ENCODE measurements at places on chromosomes 1 and 21.

DNA sequence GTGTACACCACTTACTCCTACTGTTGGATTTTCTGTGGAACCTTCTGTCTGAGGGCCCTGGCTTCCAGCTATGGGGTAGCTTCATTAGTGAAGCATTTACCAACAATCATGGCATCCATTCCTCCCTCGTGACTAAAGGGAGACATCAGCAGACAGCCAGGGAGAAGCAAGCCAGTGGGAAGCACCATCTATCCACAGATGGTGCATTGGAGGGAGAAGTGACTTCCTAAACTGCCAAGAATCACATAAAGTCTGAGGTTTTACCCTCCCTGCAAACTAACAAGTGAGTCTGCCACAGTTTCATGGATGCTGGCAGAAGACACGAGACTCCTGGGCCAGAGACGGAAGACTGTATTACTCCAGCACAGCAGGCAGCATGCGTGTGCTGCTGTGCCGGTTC lies 31.4 kb downstream of the UMODL1 start:
- no peak for DNase-seq

DNA sequence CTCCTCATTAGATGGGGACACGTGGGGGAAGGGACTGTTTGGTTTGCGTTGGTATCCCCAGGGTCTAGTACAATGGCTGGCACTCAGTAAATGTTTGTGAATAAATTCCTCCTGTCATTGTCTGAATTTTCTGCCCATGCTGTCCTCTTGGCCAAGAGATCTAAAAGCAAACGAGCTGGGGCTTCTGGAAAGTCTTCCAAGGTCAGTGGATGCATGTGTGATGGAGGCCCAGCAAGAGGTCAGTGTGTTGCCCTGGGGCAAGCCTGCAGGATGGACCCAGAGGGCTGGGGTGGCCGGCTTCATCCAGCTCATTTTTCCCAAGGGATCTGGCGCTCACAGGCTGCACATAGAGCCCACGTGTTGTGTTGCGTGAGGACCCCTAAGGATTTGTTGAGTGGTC lies 30.0 kb upstream of the JUN start:
- no peak for DNase-seq

- DNase-seq = no peak
Measured at GRCh38 chr21:26093122-26093521, 77.4 kb downstream of the APP start.

DNA sequence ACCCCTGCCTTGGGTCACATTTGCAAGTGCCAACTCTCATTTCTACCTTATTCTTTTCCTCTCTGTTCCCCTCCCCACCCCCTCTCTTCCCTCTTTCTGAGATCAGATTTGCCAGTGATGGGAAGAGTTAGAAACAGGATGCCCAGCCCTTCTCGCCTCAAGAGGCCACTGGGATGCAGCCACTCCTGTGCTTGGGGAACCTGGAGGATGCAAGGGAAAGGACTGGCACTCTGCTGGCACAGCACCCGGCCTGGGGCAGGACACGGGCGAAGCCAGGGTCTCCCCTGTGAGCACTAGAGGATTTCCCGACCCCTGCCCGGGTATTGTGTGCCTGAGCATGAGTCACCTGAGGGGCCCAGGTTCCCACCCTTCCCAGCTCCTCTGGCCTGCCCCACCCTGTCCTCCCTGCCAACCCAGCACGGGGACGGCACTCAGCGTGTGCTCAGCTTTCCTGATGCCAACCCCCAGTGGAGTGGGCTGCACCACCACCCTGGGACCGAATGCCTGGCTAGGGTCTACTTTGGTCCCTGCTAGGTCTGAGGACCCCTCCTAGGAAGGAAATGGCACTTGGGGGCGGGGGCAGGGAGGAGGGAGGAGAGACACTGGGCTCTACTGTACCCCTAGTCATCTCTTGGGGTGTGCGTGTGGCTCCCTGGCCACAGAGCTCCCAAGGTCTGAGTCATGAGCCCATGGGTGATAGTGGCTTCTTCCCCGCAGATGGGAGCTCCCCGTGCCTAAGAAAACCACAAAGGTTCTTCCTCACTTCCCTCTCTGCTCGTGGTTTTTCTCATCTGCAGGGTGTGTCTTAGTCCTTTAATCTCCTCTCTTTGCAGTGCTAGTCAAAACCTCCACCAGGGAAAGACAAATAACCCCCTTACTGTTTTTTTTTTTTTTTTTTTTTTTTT lies 12.4 kb downstream of the LMNA start:
- peak; percentile 13 for DNase-seq

GRCh38 chr1:171935086-171935485 lies 93.8 kb downstream of the DNM3 start:
- no peak for DNase-seq

GRCh38 chr1:182087304-182087703 lies 25.8 kb upstream of the ZNF648 start:
- DNase-seq = no peak

- no peak for DNase-seq
Measured at GRCh38 chr1:109657970-109658369, 2.1 kb downstream of the GSTM4 start.

GRCh38 chr1:91691525-91691924 lies 190.9 kb downstream of the CDC7 start:
- no peak for DNase-seq

GRCh38 chr1:229059671-229060539 lies 211.0 kb upstream of the RAB4A start:
- peak; percentile 41 for DNase-seq

DNA sequence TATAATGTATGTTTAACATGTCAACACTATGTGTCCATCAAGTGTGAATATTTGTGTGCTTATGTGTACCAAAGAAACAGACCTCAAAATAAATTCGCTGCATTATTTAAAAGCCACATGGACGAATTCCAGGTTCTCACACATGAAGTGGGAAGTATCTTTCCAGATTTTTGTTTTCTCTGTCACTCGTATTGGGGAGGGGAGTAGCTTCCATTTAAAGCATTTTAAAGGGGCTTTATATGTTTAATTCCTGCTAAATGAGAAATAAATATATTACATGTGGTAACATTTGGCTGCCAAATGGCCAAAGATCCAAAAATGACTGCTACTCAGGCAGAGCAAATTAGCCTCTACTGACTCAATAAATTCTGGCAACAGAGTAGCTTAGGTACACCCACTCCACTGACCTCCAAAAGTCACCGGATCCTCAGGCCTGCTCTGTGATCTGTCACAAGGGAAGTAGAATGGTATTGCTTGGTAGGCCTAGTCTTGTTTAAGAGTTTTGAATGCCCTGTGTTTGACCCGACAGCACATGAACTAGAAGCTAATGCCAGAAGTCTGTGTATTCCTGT lies 178.1 kb downstream of the ZP4 start:
- no peak for DNase-seq

DNA sequence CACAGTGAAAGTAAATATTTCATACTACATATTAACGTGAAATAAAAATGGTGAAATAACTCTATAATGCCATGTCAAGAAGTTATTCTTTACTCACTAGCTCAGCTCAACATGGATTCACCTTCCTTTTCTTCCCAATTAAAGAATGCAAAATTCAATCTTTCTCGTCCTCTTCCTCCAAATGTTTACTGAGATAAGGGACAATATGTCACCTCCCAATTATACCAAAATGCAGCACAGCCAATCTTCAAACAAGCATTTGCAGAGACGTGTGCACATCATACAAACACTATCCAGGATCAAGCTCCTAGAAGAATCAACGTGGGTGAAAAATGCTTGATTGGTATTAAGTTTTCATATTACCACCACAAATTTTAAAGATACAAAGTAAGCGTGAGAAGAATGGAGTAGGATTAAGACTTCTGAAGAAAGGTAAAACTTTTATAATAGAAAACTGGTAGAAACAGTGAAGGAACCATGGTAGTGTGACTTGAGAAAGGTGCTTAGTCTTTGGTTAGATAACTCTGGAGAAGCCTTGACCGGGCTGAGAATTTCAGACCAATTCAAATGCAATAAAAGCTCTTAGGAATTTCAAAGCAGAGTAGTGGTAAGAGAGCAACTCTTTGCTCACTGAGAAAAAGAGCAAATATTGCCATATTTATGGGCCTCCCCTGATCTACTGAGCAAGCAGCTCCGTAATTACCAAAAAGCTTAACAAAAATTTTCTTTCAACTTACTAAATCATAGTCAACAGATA lies 7.2 kb downstream of the PTP4A2 start:
- DNase-seq = no peak

GRCh38 chr1:36735436-36735835 lies 252.7 kb upstream of the CSF3R start:
- no peak for DNase-seq

DNA sequence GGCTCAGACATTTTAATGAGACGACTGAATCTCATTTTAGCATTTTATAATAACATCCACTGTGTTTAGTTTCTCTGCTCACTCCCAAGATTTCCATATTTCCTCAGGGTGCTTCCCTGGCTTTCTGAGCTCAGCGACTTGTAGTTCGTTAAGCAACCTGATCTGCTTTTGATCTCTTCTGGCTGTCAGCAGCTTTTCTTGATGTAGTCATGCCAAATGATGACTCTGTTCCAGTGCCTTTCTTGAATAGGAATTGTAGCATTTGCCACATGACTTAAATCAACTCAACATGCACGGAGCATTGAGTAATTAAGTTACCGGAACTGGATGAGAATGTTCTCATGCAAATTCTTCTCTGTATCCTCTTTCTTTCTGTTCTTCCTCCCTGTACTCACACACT lies 246.1 kb downstream of the FMN2 start:
- DNase-seq = no peak

GRCh38 chr1:154429841-154430611 lies 24.9 kb downstream of the IL6R start:
- peak; percentile 54 for DNase-seq

DNA sequence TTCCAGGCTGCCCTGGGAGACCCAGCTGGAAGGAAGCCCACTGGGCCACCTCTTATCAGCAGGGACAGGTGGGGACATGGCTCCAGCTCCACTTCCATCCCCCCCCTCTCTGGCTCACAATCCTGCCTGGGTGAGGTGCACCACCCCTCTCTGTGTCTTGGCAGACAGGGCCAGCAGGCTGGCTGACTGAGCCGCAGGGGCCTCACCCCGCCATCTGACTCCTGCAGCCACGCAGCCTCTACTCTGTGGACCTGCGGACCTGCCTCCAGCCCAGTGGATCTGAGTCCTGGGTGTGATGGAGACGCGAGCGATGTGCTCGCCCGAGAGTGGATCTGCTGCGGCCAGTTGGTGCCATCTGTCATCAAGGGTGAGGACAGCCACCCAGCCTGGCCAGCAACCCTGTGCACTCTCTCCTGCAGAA lies 30.1 kb downstream of the RCC2 start:
- no peak for DNase-seq

GRCh38 chr1:201656311-201657032 lies 117.5 kb downstream of the NAV1 start:
- DNase-seq = peak; percentile 88

DNA sequence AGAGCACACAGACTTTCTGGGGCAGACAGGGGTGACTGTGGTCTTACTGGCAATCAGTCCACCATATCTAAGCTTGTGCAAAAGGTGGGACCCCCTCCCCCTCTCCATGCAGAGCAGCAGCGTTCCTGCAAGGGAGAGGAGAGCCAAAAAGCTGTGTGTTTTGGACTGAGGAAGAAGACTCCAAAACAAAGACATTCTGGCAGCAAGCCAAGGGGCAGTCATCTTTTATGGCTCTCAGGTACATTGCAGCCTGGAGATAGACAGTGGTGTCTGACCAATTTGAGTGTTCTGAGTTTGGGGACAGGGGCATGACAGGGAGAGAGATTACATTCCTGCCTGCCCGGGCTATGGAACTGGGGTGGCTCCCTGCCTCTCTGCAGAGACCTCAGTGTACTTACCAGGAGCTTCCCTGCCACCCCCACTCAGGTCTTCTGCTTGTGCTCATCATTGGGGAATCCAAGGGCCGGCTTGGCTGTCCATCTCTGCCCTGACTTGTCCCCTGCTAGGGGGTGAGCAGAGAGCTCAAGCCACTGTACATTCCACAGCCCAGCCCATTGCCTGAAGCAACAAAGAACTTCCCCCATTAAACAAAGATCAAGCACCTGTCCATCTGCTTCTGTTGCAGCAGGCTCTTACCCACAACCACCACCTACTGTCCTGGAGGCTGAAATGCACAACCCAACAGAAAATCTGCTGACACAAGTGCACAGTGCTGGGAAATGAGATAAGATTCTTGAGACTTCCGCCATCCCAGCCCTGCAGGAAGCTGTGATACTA lies 131.1 kb downstream of the EVI5 start:
- no peak for DNase-seq

DNA sequence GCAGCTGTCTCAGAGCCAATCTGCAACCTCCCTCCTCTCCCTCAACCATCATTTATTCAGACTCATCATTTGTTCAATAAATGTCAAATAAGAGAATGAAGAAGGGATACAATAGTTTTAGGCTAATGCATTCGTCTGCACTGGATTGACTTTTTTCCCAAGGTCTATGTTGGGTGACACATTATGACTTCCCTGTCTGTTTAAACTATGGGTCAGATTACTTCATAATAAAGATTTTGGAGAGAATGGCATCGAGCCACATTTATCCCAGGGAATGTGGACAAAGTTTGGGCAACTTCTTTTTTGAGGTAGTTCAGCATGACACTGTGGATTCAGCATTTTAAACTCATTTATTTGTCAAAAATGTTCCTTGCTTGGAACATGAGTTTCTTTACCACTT lies 107.4 kb upstream of the ADGRL2 start:
- no peak for DNase-seq

GRCh38 chr1:41842993-41843755 lies 75.5 kb downstream of the HIVEP3 start:
- DNase-seq = no peak

DNA sequence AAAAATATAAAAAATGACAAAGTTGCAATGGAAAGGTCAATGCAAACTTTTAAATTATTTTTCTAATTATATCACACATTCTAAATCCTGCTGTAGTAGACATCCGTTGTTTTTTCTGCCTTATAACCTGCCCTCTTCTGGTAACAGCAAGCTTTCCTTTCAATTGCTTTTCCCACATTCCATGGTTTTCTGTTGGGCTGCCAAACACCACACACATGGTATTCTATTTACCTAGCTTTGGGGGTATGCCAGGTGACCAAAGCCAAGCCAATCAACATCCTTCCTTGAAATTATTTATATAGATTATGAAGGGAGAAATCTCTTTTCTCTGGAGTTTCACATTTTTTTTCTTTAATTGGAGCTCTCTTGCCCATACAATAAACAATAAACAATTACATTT lies 3.4 kb upstream of the LAMC1 start:
- no peak for DNase-seq

DNA sequence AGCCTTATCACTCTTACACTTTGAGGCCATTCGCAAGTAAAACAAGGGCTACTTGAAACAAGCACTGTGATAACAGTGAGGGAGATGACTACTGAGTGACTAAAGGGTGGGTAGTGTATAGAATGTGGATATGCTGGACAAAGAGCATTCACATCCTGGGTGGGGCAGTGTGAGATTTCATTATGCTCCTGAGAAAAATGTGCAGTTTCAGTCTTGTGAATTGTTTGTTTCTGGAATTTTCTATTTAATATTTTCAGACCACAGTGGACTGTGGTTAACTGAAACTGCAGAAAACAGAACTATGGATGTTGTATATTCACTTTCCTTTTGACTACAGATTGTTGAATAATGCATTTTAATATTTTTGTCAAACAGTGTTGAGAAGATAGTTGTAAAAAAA lies 25.1 kb upstream of the B3GALT2 start:
- DNase-seq = peak; percentile 67
